ENCODE measurements at places on chromosomes 5 and 9. TPM values are rescaled to one million over a fixed set of nuclear protein-coding genes. Genes with fewer than 3 reads are reported as not detected.

DNA sequence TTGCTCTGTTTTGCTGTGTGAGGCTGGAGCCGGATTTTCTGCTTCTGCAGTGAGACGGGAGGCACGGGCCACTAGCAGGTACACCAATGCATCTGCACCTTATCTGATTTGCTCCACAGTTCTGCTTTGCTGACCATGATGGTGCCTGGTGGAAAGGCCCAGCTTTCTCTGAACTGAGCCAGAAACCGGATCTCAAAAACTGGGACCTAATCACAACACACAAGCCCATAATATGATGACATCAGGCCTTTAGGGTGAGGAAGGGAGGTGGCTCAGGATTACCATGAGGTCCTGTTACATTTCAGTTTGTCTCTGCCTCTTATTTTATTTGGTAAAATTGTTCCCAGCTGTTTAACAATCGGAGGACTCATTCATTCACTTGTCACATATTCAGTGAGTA, 49.8 kb downstream of the FGF1 start:
- no peaks in the 10 kb centered on the region for H3K36me3 ChIP-seq
- H3K4me3 ChIP-seq, result no peak overlapping the region
- no peak overlapping the region for H3K27ac ChIP-seq
- peaks cover 7% of the 10 kb centered on the region for H3K27me3 ChIP-seq
- no peak for DNase-seq
- H3K4me1 ChIP-seq, result peaks cover 23% of the 10 kb centered on the region

DNA sequence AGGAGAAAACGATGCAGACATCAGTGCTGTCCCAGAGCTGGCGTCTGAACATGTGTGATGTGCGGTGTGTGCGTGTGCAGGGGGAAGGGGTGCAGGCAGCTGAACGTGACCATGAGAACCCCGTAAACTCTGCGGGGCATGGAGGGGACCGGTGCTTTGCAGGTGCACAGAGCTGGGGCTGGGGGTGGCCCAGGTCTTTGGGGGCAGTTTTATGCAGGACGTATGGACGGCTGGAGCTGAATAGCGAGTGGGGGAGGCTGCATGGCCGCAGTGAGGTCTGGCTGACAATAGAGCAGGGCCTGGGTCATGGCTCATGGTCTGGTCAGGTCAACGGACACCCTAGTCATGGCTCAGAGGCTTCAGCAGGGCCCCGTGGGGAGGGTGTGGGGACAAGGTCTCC, 3.3 kb upstream of the EXOC3 start:
- H3K4me3 ChIP-seq, result peak overlapping the region; percentile 62
- H3K4me1 ChIP-seq, result peaks cover 6% of the 10 kb centered on the region
- H3K27ac ChIP-seq, result no peak overlapping the region
- peaks cover 4% of the 10 kb centered on the region for H3K36me3 ChIP-seq
- DNase-seq, result no peak

DNA sequence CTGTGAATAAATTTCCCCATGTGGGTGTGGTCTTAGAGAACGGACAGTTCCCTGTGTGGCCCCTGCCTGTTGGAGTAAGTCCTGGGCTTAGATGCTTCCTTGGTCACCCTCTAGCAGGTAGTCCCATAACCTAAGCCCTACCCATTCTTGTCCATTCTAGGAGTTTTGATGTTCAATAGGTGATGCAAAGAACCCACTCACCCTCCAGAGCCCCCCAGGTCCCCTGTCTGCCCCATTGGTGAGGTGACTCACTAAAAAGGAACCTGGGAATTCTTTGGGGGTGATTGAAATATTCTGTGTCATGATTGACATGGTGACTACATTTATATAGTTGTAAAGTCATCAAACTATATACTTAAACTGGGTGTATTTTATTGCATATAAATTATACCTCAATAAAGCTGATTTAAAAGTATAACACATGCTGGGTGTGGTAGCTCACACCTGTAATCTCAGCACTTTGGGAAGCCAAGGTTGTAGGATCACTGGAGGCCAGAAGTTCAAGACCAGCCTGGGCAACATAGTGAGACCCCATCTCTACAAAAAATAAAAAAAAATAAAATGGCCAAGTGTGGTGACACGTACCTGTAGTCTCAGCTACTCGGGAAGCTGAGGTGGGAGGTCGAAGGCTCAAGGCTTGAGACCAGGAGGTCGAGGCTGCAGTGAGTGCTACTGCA, 20.8 kb upstream of the GTF3C5 start:
- no peak overlapping the region for H3K4me3 ChIP-seq
- H3K4me1 ChIP-seq, result no peaks in the 10 kb centered on the region

DNA sequence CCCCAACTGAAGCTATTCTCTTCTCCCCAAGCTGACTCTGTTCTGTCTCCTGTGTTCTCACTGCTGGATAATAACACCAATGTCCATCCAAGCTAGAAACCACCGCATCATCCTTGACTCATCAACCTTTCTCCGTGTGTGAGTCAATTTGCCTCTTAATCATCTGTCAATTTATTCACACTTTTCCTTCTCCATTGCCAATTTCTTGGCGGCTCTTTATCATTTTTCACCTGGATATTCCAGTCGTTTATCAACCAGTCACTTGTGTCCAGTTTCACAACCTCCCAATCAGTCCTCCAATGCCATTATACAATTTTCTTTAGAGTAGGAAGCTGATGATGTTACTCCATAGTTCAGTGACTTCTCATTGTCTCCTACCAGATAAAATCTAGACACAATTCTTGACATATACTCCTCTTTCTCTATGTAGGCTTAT, 45.4 kb upstream of the LIFR start:
- DNase-seq, result no peak
- peaks cover 14% of the 10 kb centered on the region for H3K4me1 ChIP-seq
- no peaks in the 10 kb centered on the region for H3K36me3 ChIP-seq
- no peak overlapping the region for H3K4me3 ChIP-seq

GRCh38 chr9:123964761-123965160, 34.8 kb upstream of the DENND1A start:
- no peaks in the 10 kb centered on the region for H3K36me3 ChIP-seq
- H3K27me3 ChIP-seq, result peaks cover 54% of the 10 kb centered on the region
- H3K4me1 ChIP-seq, result no peaks in the 10 kb centered on the region
- H3K27ac ChIP-seq, result no peak overlapping the region

- no peaks in the 10 kb centered on the region for H3K36me3 ChIP-seq
- DNase-seq, result no peak
- H3K27ac ChIP-seq, result peak overlapping the region; percentile 23
- no peak overlapping the region for H3K4me3 ChIP-seq
- H3K4me1 ChIP-seq, result peaks cover 25% of the 10 kb centered on the region
- peaks cover 17% of the 10 kb centered on the region for H3K27me3 ChIP-seq
Measured at GRCh38 chr5:150215979-150216944, 26.4 kb downstream of the SLC6A7 start.

DNA sequence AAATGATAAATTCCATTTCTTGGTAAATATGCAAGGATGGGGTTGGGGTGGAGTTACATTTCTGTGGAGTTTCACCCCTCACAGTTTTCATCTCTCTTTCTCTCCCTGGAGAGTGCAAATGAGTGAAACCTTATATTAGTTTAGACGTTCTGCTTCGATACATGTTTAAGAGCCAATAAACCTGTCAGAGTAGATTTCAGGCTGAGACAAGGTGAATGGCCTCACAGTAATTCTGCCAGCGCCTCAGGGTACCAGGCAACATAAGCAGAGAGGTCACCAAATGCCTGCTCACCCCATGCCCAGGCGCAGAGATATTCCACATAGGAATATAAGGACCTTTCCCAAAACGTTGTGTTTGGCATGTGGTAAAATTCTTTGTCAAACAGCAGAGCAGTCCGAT, 154.9 kb upstream of the VLDLR start:
- peak overlapping the region; percentile 12 for H3K4me3 ChIP-seq

Gene ZNF879
- 7.2 TPM for total RNA-seq

All from type B pancreatic cell (in vitro differentiated cells).